Activated T-cell treated with anti-CD3 and anti-CD28 coated beads, Interleukin-2, amount 50 U/mL, for 48 hours (primary cell): ENCODE measurements at places on chromosomes 12 and 14.

- no peak for DNase-seq
These were observed 55.4 kb downstream of the OTX2 start for GRCh38 chr14:56754921-56755320.

GRCh38 chr12:82981150-82981549, 294.4 kb downstream of the TMTC2 start:
- DNase-seq = no peak

DNA sequence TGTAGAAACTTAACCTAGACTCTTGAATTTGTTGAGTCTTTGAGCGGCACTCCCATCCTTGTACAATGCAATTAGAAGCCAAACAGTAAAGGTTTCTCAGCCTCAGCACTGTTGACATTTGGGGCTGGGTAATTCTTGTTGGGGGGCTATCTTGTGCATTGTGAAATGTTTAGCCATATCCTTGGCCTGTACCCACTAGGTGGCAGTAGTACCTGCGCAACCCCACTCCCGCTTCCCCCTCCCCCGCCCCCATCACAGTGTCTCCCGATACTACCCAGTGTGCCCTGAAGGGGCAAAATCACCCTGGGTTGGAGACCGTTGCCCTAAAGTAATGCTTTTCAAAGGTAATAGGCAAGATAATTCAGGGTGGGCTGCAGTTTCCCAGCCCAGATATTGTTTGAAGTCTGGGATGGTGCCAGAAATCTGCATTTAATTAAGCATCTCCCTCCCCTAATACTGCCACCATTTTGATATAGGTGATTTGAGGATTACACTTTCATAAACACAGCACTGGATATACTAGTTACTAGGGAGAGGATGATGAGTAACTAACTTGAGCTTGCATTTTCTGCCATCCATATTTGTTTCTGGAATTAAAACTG, 1.8 kb downstream of the COX6A1 start:
- DNase-seq = peak; percentile 76

GRCh38 chr12:104643093-104643818, 186.5 kb downstream of the CHST11 start:
- DNase-seq = no peak

- no peak for DNase-seq
These were observed 194.4 kb downstream of the EMP1 start for GRCh38 chr12:13390918-13391317.

- DNase-seq = no peak
These were observed 110.1 kb upstream of the BTG1 start for GRCh38 chr12:92255741-92256140.

- DNase-seq = no peak
These were observed 40.9 kb downstream of the KDM2B start for GRCh38 chr12:121539908-121540307.

- DNase-seq = no peak
These were observed 3.7 kb downstream of the KMT5A start for GRCh38 chr12:123387508-123388176.

DNA sequence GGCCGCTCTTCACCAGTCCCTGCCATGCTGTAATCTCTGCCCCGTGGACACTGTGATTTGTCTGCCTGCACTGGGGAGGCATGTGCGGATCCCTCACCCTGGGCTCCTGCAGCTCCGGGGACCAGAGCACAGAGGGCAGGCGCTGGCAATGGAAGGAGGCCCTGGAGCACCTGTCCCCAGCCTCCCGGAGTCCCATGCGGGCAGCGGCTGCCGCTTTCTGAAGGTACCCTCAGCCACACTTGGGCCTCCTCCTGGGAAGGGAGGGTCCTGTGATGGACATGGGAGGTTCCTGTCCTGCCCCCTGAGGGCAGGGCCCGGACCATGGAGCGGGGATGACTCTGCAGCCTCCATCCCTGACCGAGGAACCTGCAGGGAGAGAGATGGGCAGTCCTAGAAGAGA, 297.4 kb upstream of the SFSWAP start:
- no peak for DNase-seq

DNA sequence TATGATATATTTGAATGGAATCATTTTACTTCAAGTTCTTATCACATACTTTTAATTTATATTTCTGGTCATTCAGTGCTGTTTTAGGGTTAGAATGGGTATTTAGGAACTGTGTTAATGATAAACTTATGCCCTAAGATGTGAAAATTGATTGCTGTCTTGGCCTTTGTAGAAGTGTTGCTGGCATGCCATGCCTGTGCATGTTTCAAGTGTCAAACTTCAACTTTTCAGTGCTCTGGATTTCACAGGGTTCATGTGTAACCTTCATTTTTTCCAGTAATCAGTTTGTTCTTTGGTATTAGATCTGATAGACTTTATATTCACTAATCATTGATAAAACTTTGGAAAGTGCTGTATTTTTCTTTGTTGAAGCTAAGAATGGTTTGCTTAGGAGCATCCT, 36.6 kb downstream of the YLPM1 start:
- no peak for DNase-seq

GRCh38 chr14:56172571-56172971, 54.4 kb downstream of the PELI2 start:
- no peak for DNase-seq

GRCh38 chr14:90060312-90060964, 1.4 kb upstream of the KCNK13 start:
- peak; percentile 69 for DNase-seq

DNA sequence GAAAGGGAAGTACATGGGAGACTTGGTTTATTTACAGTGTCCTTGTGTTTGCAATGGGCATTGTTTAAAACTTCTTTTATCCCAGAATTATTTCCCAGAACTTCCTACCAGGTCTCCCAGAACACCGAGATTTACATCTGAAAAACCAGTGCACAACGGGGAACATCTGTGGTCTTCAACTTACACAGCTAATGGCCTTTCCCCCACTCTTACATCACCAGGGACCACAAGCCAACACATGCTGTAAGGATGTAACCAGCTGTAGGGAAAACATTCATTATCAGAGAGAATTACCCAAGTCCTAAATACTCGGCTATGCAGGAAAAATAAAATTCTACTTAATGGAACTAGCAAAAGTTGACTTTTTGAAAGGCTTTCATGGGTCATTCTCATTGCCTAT, 267.6 kb downstream of the DUSP6 start:
- no peak for DNase-seq

DNA sequence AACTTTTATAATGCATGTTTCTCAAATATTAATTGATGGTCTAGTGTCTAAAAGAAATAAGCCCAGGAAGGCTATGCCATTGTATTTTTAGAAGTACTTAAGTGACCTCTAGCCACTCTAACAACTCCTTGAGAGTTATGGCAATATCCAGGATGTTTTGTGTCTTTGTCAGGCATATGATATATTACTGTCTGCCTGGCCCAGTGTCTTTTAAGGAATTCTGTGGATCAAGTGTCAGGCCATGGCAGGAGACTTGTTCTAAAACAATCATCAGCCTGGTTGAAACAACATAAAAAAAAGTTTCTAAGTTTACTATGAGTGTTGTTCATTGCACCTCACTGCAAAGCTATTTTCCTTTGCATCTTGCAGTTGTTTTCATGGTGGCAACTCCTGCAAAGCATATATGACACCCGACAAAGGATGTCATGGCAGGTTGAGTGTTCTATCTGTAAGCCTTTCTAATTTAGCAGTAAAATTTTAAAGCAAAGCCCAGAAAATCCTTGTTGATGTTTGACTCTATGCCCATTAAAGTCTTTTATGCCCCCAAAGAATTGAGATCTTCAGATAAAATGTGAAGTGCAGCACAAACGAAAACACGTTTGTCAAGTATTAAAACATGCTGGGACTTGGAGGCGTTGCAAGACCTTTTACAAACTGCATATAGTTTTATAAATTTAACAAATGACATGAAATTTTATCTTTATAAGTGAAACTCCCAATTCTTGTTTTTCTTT, 89.5 kb upstream of the SLC38A2 start:
- DNase-seq = no peak

GRCh38 chr12:49588721-49589516, 16.5 kb downstream of the FAM186B start:
- DNase-seq = no peak

DNA sequence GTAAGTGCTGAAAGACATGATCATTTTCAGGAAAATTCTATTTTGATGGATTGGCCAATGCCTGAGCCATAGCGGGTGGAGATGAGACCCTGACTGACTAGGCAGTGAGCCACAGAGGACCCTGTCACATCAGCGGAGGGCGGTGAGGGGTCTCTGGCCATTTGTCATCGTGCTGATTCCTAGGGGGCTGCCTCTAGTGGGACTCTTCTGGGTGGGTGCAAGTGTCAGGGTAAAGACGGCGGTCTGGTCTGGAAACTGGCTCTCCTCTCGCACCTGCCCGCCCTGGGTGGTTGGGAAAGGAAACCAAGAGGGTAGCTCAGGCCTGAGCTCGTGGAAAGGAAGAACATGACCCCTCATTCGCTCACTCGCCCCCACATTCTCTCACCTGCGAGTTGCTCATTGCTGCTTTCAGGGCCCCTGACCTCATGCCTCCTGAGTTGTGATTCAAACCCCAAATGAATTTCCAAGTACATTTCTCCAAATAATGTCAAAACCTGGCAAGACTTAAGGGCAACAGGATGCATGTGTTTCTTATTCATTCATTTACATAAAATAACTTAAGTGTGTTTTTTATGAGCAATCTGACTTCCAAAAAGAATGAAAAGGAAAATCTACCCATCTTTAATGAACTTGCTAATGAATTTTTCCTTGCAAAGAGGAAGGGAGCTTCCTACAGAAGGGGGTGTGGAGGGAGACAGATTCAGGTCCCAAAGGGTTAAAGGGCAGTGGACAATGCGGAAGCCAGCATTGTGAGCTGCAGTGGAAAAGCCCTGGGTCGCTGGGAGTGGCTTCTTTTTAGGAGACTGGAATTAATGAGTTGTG, 12.8 kb downstream of the MEG3 start:
- no peak for DNase-seq

- DNase-seq = peak; percentile 65
These were observed 54.2 kb upstream of the BCL2L14 start for GRCh38 chr12:12016284-12017100.

DNA sequence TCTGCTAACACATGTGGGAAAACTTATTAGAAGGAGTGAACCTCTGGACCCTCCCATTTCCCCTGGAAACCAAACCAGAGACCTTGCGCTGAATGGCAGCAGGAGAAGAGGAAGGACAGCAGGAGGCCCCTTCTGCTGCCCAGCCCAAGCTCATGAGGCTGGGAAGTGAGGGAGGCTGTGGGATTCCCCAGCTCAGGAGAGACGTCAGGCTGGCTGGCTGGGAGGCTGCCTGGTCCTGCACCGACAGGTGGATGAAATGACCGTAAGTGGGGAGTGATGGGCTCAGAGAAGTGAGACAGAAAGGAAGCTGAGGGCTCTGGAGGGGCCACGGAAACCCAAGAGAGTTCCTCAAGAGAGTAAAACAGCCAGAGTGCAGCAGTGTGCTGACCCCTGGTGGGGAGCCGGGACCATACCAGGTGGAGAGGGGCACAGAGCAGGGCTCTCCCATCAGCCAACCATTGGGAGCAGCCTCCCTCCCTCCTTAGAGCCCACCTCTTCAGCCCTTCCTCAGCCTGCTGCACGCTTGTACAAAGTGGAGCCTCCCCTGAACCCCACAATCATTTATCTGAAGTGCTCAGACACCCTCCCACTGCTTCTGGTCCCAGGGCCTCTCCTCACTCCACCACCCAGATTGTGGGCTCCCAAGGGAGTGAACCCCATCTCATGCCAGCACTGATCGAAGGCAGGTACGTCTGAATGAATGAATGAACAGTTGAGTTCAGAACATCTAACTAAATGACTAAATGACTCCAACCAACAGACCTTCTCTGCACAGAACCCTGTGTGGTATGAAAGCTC, 14.0 kb downstream of the TAMALIN start:
- DNase-seq = peak; percentile 72

DNA sequence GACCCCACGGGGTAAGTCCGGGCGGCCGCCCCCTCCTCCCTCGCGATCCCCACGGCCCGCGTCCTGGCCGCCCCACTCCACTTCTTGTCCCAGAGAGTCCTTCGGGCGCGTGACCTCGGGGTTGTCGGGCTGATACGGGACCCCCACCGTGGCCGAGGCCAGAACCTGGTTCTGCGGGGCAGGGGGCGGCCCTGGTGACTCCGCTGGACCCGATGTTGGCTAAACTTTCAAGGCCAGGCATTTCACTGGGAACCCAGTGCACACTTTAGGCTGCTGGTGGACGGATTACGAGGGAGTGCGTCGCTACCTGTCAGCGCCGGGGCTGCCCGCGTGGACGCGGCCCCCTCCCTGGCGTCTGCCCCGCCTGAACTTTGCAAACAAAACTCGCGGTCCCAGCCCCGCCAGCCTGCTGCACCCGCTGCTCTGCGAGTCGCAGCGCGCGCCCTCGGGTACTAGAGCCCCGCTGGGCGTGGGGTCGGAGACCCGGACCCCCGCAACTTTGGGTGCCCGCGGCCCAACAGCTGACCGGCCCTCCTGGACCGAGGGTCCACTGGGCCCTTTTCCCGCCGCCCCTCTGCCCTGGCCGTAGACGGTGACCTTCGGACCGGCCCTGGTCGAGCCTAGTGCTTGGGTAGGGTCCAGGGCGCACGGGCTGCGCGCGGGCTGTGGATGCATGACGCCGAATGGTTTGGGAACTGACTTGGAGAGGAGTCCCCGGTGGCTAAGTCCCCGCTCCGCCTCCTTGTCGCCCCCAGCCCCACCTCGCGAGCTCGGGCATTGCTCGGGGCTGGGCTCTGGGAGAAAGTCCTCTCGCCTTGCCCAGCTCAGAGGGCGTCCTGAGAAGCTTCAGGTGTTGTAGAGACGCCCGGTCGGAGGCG, 624 bp downstream of the RIN3 start:
- DNase-seq = peak; percentile 49

GRCh38 chr12:110733900-110734299, 8.8 kb downstream of the PPP1CC start:
- peak; percentile 12 for DNase-seq

DNA sequence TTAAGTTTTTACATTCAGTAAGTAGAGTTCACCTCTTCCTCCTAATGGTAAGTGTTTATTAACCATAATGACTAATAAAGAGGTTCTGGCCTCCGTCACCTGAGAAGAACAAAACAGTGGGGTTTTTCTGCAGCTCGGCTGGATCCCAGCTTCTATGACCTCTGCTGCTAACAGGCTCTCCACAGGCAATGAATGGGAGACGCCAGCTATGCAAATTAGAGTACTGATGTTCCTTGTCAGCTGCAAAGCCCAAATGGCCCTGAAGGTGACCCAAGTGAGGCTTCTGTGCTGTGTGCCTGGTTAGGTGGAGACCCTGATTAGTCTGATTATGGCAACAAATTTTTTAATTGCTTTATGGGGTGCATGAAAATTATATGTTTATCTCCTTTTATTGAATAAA, 218.1 kb downstream of the APAF1 start:
- no peak for DNase-seq

GRCh38 chr12:48086327-48086726, 19.6 kb downstream of the SENP1 start:
- no peak for DNase-seq

DNA sequence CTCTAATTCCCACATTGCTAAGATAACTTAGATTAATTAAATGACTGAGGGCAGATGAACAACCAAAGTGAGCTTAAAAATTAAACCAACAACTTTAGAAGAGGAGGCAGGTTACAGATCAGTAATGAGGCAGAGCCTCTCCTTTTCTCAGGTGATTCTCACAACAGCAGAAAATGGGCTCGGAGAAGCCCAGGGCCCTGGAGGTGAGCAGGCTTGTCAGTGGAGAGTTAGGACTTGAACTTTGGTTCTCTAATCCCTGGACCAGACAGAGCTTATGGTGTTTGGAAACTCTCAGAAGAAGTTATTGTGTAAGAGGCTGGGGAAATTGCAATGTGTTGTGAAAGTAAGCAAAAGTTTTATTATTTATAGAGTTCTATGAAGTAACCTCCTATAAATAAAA, 2.8 kb downstream of the TRHDE start:
- DNase-seq = no peak

GRCh38 chr12:46402451-46402850, 29.9 kb upstream of the SLC38A2 start:
- DNase-seq = no peak
